Stimulated activated CD4-positive, alpha-beta T cell treated with anti-CD3 and anti-CD28 coated beads, TNF-alpha, amount 100 ng/mL, for 4 hours (primary cell): ENCODE measurements at places on chromosomes 16 and 17.

DNA sequence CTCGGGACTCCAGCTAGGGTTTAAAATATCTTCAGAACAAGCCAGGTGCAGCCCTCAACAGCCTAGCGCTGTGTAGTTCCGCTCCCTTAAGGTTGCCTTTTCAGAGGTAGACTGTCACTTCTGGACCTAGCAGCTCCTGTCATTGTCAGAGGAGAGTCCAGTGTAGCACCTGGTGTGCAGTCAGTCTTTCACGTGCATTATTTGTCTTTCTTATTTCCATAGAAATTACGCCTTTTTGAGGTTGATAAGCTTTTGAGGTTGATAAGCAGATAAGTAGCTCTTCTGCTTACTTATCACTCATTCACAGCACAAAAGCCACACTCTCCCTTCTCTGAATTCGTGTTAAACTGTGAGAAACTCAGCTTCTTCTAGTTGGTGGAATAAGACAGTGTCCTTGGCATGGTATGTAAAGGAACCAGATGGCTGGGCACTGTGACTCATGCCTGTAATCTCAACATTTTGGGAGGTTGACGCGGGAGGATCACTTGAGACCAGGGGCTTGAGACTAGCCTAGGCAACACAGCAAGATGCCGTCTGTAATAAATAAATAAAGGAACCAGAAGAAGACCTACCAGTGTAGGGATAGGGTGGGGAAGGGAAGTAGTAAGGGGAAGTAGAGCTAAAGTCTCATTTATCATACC, 10.2 kb downstream of the EEF2K start:
- no peak for DNase-seq

- no peak for DNase-seq
Measured at GRCh38 chr17:42560246-42560645, 1.7 kb upstream of the COASY start.

- no peak for DNase-seq
Measured at GRCh38 chr16:57720142-57720575, 15.4 kb upstream of the KATNB1 start.

GRCh38 chr17:29640413-29640812, 17.7 kb upstream of the CORO6 start:
- no peak for DNase-seq

DNA sequence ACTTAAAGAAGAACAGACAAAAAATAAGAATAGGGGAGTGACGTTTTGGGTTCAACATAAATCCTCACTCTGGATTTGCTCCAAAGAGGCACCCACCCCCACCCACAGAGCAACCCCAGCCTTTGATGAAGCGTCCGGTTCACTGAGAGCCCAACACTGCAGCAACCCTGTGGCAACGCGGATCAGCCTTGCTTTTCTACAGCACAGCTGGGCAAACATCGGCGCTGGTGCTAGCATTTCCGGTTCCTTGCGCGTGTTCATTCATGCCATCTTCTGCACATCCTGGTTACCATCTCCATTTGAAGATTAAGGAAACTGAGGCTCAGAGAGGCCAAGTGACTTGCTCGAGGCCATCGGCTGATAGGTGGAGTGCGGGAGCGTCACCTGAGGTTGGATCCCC, 8.7 kb upstream of the GINS2 start:
- DNase-seq: no peak

GRCh38 chr17:46968224-46968834, 10.7 kb downstream of the RPRML start:
- DNase-seq: no peak

DNA sequence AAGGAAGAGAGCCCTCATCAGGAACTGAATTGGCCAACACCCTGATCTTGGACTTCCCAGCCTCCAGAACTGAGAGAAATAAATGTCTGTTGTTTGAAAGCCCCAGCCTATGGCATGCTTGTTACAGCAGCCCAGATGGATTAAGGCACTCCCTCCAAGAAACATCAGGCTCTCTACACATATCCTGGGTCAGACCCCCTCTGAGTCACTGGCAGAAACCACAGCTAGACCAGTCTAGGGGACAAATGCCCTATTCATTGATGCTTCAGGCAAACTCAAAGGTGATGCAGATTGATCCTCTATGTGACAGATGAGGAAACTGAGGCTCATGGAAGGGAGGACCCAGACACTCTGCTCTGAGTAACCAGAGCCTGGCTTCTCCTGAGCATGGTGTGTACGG, 116.8 kb downstream of the WSCD1 start:
- DNase-seq: no peak

GRCh38 chr17:78766743-78767294, 15.3 kb downstream of the CYTH1 start:
- DNase-seq: no peak
